Right kidney (tissue), 9 donors: ENCODE measurements at places on chromosomes 5 and 9.

DNA sequence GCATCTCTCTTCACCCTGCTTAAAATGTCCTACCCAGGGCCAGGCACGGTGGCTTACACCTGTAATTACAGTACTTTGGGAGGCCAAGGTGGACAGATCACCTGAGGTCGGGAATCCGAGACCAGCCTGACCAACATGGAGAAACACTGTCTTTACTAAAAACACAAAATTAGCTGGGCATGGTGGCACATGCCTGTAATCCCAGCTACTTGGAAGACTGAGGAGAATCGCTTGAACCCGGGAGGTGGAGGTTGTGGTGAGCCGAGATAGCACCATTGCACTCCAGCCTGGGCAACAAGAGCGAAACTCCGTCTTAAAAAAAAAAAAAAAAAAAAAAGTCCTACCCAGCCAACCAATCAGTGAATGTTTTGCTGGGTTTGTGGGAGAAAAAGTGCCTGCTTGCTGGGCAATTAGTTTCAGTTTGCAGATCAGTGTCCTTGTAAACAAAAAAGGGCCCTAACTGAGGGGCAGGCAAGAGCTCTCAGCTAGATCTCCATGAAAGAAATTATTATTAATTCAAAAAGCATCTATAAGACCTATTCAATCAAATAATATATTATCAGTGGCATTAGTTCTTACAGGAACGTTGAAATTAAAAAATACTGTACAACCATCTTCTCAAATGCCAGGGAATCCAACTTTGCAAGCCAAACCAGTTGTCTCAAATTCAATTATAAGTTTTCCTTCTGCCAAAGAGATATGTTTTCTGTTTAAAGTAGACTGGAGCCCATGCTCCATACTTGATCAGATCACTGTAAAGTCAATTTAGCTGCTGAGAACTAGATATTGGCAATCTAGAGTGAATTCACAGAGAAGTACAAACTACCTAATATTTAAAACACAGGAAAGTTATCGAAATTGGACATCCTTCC is 3.9 kb downstream of the MEGF9 start:
- no peak for DNase-seq

GRCh38 chr5:83827111-83827557 is 106.5 kb upstream of the HAPLN1 start:
- DNase-seq, result no peak

DNA sequence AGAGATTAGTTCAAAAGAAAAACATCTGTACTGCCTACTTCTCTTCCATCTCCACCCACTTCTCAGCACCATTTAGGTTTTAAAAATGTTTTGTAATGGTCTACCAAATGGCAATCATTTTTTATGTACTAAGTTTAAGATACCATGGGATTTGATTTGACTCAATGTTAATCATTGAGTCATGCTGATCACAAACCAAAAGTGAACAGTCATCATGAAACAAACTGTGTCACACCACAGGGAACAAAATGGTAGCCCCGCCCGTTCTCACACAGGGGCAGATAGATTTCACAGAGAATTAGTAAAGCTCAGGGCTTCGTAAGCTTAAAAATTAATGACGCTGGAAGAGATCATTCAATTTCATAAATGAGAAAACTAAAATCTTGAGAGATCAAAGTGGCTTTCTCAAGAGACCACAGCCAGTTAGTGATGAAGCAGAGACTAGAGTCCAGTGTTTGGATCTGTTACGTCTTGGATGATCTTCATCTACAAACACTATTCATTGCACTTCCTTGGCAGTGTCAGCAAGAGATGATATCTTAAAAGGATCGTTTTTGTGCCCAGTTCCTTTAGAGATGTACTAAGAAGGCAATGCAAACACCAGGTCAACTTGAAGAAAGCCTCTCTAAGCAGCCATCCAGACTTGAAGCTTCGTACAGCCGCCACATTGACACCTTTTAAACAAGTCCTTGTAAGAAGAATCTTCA is 33.9 kb upstream of the TRIO start:
- no peak for DNase-seq

GRCh38 chr9:96084331-96084734 is 208.8 kb downstream of the ERCC6L2 start:
- DNase-seq, result no peak

- DNase-seq, result no peak
Observed at GRCh38 chr5:88555674-88556073, 287.0 kb upstream of the TMEM161B start.

DNA sequence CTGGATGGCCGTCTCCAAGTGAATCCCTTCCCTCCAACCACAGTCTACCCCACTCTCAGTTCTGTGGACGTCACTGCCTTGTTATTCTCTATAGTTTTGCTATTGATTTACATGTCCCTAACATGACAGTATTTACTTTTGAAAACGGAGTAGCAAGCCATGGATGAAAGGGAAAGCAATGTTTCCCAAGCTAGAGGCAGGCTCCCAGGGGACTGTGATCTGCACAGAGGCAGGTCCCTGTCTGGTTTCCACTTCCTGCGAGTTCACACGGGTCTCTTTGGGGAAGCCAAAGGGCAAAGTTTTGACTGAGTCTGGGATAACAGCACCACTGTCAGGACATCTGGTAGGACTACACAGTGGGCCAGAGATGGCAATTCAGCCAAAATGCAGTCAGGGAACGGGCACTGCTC is 12.7 kb downstream of the C9orf153 start:
- DNase-seq, result no peak

DNA sequence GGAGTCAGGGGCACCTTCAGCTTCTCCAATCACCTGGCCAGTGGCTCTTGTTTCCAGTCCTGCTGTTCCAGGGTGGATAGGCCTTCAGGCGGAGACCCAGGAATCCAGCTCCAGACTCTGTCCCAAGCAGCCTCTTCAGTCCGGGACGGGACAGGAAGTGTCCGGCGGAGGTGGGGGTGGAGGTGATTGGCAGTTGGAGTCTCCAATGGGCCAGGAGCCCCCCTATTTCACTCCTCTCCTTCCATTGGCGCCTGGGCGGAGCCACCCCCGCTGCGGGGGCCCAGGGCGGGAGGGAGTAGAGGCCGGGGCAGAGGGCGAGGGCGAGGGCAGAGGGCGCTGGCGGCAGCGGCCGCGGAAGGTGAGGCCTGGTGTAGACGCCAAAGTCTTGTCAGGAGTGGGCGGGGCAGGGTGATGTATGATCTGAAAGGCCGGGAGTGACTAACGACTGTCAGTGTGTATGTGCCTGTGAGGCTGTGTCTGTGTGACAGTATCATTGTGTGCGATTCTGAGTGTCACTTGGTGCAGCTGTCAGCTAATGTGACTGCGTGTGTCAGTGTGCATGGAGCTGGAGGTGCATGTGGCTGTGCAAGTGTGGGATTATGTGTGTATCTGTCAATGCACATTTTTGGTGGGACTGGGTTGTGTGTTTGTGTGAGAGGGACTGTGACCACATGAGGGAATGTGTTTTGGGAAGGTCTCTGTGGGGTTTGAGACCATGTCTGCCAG is at the start of gene IL11RA:
Gene IL11RA, plus strand, starts transcription at position 310 of the 726 bp plus-strand sequence. CDS start 3,033 bp downstream, outside the sequence.
- DNase-seq, result peak; percentile 80

- peak; percentile 76 for DNase-seq
Observed at GRCh38 chr5:73311291-73312110, 137.1 kb downstream of the FOXD1 start.

DNA sequence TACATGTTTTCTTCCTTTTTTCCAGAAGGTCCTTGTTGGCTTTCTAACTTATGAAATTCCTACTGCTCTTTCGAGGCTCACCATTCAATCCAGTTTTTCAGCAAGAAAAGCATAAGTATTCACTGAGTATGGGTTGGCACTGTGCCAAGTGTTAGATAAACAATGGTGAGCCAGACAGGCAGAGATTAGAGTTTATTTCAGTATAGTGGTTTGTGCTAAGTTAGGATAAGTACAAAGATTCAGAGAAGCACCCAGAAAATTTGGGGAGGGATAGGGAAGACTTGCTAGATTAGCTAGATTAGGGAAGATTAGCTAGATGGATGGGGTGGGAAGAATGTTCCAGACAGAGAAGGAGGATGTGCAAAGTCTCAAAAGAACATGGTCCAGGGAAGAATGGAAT is 122.9 kb downstream of the OXCT1 start:
- DNase-seq, result peak; percentile 5

DNA sequence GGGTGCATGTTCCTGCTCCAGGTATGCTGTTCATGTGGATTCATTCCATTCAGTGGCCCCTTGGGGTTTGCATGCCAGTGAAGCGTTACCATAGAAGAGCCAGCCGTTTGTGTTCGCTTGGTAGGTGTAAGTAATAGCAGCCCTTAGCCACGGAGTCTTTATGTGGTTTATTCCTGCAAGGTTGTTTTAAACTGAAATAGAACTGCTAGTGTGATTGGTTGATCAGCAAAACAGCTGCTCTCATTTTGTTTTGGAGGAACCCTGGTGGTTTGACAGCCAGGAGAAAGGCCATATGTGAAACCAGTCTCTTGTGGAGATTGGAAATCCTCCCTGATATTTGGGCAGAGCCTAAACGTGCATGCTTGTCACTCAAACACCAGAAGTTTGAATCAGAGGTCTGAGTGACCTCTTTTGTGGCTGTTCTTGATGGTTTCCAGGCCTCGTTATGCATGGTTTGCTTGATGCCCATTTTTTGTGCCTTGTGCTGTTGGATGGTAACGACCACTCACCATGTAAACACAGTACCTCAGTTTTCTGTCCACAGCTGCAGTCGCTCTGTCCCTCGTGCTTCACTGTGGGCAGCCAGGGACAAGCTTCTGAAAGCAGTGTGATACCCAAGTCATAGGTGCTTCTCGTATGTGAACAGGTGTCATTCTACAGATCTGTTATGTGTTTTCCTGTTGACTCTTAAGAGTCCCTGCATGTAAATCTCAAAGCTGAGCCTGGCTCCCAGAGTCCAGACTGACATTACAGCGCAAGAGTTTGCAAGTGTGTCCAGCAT is 58.3 kb upstream of the NXNL2 start:
- no peak for DNase-seq

DNA sequence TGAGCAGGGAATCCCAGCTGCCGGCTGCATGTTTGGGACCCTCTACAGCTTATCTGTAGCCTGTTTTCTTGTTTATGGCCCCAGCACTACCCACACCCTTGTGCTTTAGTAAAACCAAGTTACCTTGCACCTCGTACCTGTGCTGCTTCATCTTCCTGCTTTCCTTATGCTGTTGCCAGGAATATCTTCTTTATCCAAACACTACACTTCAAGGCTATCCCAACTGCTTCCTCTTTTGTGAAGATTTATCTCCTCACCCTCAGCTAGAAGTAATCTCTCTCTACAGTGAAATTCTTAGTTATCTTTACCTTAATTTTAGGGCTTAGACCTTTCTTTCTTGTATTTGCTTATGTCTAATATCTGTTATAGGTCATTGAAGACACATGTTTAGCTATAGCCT is 171.1 kb downstream of the KDM4C start:
- no peak for DNase-seq

DNA sequence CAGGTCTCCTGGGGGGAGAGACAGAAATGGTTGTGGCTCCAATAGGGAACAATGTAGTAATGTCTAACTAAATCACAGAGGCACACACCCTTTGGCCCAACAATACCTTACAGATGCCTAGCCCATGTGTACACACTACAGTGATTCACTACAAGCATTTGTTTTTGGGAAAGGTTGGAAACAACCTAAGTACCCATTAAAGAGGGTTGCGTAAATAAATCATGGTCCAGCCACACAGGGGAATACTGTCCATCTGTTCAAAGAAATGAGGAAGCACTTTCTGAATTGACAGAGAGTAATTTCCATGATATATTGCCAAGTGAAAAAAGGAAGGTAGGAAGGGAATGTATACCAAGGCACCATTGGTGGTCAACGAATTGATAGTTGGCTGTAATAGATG is 22.0 kb upstream of the GTF3C5 start:
- DNase-seq, result no peak
